Posterior cingulate gyrus (tissue), 11 donors: ENCODE measurements at places on chromosomes 13 and 19.

DNA sequence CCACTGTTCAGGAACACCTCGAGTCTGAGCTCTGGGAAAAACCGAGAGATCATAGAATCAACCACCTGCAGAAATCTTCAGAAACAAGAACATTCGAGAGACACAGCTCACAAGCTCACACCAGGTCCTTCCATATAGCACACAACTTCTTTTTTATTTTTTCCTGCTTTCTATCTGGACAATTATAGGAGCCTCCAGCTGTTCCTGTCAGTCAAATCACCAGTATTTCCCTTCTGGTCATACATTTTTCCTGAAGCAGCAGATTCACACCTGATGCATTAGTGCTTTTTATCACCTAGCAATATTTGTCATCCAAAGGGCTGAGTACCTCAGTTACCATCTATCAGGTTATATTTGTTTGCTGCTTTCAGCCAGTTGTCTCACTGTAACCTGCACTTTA lies 323.5 kb downstream of the FOXO1 start:
- no peak for DNase-seq

DNA sequence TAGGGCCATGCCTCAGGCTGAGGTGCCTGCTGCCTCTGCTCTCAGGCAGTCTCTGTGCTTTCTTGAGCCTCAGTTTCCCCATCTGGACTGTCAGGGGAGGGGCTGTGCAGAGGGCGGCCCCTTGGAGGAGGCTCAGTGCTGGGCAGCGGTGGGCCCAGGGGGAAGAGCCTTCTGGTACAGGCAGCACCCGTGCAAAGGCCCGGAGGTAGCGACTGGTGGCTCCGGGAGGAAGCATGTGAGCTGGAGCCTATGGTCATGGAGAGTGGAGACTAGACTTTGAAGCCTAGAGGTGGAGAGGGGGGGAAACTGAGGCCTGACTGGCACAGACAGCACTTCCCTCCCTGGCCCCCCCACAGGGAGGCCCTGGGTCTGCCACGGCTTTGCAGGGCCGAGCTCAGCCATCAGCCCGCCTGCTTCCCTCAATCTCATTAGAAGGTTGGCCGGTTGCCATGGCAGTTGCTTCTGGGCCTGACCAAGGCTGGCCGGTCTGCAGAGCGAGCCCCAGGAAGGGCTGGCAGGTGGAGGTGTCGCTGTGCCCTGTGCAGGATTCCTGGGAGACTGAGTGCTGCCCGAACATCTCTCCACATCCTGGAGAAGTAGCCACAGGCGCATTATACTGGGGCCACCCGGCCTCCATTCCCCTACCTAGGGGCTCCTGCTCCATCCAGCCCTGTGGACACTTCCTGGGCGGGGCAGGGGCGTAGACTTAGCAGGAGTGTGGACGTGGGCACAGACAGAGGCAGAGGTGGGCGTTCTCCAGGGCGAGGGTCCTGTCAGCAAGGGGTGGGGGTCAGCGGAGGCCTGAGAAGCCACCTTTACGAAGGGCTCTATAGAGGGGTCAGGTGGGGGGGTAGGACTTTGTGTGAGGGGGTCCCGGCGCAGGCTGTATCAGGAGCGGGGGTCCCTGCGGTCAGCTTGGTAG lies 53.2 kb downstream of the CRTC1 start:
- no peak for DNase-seq

GRCh38 chr19:18611327-18612050 lies 1.2 kb upstream of the TMEM59L start:
- DNase-seq, result no peak

DNA sequence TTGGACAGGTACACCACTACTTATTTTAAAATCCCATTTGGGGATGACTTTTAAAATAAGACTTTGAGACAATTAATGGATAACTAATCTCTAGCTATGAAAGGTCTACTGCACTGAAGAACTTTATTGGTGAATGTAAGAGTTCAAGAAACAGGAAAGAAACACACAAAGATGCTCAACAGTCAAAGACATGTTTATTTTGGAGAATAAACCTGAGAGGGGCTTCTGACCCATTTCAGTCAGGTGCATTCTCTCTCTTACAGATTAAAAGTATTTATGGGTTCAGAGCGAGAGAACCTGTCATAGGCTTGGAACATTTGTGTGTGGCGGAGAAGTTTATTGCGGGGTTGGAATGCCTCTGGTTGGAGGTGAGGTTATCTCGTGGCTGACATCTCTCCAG lies 94.3 kb upstream of the USP29 start:
- DNase-seq, result no peak

DNA sequence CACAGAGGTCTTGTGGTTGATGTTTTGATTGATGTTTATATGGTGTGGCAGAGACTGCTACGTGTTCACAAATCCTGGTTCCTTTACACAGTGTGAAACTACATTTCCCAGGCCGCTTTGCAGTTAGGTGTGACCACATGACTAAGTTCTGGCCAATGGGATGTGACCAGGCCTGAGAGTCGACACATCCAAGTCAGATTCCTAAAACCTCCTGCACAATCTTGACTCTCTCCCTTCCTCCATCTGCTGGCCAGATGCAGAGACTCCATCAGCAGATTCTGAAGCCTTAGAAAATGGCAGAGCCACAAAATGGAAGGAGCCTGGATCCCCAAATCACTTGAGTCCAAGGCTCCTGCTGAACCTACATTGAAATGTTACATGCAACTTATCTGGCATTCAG lies 12.6 kb downstream of the CD37 start:
- no peak for DNase-seq

DNA sequence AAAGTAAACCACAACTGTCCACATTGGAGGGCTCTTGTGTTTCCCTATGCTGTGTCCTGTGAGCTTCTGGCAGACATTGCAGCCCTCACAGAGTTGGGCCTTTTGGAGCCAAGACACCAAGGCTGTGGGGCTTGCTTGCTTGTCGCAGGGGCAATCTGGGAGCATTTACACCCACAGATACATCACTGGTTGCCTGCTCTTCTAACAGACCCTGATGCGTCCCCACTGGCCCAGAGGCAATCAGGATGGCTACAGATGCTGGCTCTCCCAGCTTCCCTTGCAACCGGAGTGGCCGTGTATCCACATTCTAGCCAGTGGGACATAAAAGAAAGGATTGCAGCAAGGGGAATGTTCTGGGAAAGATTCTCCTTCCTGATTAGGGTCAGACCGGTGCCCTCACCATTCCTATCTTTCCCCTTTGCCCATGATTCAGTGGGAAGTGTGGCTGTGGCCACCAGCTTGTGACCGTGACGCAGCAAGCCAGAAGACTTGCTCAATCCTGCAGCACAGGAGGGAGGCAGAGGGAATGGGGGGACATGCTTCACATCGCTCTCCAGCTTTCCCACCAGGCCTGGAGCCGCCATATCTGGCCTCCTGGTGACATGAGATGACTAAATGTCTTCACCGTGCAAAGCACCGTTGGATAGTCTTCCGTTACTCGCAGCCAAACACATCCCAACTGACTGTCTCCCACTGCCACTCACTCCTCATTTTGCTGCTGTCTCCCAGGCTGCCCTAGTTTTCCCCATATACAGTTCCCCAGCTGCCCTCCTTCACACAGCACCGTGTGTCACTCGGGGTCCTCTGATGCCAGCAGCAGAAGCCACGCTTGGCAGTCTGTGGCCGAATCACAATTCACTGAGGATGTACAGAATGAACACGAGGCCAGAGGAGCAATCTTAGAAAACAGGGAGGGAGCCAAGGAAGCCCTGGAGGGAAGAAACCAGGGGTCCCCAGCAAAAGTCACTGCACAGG lies 151.0 kb downstream of the DPF1 start:
- no peak for DNase-seq

DNA sequence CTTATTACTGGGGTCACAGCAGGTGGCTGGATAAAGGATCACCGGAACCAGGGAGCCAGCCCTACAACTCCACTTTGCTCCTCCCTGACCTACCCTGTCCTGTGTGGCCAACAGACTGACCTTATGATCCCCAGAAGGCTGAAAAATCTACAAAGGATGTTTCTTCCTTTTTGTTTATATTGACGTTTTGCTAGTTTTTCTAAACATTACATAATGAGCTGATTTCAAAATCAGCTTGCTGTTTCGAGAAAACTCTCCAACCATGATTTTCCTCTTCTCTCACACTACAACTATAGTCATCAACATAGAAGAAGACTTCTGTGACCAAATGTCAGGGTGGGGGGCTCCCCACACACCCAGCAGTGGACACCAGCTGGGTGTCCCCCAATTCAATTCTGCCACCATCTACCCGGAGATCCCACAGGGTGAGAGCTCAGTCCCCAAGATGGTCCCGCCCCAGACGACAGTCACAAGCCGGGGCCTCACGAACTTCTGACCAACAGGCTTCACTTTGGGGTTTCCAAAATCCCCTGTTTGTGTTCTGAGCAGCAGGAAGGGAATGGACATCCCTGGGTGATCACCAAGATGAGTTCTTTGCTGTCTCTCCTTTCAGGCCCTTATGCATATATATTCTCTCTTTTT lies 35.0 kb downstream of the ZNF536 start:
- no peak for DNase-seq

DNA sequence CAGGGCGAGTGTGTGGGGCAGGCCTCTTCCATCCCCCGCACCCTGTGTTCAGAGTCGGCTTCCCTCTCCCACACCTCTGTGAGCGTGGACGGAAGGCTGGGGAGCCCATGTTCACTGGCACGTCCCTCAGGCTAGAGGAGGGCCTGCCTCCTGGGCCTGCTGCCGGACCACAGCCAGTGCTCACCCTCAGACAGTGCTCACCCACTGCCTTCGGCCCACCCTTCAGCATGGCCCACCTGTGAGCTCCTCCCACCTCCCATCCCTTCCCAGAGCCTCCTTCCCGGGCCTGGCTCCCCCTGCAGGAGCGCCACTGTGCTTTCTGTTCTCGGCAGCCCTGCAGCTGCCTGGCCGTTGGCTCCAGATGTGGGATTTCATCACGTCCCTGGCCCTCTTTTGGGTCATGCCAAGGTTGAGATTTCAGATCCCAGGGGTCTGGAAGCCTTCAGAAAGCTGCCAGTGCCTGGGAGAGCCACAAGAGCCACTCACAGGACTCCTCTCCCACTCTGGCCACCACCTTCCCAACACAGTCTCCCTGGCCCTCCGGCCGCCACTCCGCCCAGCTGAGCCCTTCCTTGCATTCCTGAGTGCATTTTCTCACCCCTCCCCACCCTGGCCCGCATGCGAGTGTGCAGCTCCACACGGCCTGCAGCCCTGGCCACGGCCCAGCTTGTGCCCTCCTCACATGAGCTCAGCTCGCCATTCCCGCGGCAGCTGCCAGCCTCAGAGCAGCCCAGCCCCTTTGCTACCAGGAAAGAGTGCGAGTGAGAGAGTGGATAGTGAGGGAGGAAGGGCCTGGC lies 25.3 kb downstream of the CAPN12 start:
- no peak for DNase-seq

GRCh38 chr19:8161135-8161646 lies 11.8 kb upstream of the FBN3 start:
- no peak for DNase-seq

DNA sequence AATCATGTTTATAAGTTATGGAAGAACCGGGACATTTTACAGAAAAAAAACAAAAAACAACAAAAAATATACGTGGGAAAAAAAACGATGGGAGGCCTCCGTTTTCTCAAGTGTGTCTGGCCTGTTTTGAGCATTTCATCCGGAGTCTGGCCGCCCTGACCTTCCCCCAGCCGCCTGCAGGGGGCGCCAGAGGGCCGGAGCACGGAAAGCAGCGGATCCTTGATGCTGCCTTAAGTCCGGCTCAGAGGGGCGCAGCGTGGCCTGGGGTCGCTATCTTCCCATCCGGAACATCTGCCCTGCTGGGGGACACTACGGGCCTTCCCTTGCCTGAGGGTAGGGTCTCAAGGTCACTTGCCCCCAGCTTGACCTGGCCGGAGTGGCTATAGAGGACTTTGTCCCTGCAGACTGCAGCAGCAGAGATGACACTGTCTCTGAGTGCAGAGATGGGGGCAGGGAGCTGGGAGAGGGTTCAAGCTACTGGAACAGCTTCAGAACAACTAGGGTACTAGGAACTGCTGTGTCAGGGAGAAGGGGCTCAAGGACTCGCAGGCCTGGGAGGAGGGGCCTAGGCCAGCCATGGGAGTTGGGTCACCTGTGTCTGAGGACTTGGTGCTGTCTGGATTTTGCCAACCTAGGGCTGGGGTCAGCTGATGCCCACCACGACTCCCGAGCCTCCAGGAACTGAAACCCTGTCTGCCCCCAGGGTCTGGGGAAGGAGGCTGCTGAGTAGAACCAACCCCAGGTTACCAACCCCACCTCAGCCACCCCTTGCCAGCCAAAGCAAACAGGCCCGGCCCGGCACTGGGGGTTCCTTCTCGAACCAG lies 1.8 kb upstream of the APOE start:
- DNase-seq, result peak; percentile 82

- DNase-seq, result no peak
Measured at GRCh38 chr13:66329988-66330451, 900.1 kb downstream of the PCDH9 start.

DNA sequence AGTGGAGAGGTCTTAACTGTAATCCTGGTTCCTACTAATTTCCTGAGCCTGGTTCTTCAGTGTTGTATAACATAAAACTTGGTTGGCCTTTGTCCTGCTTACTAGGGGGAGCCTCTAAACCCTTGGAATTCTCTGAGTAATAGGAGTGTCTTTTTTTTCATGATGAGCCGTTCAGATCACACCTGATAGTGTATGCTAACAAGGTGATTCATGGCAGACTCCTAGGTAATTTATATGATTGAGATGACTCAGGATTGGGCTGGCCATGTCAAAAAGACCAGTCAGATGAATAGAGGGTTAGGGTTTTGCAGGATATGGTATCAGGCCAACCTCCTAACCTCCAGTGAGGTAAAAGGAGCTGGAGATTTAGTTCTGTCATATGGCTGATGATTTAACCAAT lies 135.8 kb upstream of the KLF12 start:
- DNase-seq, result no peak

DNA sequence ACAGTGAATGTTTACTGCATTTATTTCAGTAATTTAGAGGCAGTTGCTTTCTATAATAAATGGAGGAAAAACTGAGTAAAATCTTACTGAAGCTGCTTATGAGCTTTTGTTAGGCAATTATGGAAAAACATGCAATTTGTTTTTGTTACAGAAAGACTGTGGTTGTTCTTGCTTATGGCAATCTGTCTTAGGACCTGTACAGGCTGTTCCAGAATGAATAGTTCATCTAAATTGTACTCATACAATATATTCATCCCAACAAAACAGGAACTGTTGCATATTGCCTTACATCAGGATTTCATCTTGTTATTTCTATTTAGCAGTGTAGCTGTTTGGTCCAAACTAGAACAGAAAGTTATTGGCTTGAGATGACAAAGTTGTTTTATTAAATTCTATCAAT lies 199.2 kb downstream of the NALCN start:
- DNase-seq, result no peak

- peak; percentile 98 for DNase-seq
Measured at GRCh38 chr19:10332965-10333757, at the start of gene RAVER1. Gene RAVER1 (minus strand): TSS chr19:10333529. CDS start chr19:10333507, 22 bp downstream.
